Activated naive CD4-positive, alpha-beta T cell treated with anti-CD3 and anti-CD28 coated beads for 36 hours (primary cell): ENCODE measurements at places on chromosomes 4 and X. TPM values are rescaled to one million over a fixed set of nuclear protein-coding genes. Genes with fewer than 3 reads are reported as not detected.

- no peak for DNase-seq
Observed at GRCh38 chrX:124426288-124427169, 80.2 kb downstream of the SH2D1A start.

GRCh38 chr4:106318511-106318910 is 2.2 kb downstream of the AIMP1 start:
- DNase-seq: no peak

GRCh38 chr4:158613046-158613445 is 58.6 kb downstream of the C4orf46 start:
- no peak for DNase-seq

DNA sequence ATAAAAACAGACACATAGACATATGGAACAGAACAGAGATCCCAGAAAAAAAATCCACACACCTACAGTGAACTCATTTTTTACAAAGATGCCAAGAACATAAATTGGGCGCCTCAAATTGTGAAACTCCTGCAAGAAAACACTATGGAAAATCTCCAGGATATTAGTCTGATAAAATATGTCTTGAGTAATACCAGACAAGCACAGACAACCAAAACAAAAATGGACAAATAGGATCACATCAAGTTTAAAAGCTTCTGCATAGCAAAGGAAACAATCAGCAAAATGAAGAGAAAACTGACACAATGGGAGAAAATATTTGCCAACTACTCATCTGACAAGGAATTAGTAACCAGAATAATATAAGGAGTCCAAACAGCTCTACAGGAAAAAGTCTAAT is 337.3 kb upstream of the DIPK2B start:
- DNase-seq: no peak

- no peak for DNase-seq
Observed at GRCh38 chr4:182593402-182593801, 323.8 kb downstream of the DCTD start.

DNA sequence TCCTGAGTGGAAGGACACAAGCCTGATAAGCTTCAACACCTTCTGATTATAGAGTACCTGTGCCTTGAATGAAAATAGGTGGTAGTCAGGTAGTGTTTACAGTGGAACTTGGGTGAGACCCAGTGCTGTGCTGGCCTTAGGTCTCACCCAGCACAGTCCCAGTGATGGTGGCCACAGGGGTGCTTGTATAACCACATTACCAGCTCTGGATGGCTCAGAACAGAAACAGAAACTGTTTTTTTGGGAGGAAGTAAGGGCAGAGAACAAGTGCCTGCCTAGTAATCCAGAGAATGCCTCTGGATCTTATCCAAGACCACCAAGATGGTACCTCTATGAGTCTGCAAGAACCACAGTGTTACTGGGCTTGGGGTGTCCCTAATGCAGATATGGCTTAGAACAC is 171.5 kb upstream of the DIPK2B start:
- DNase-seq: no peak

- DNase-seq: no peak
Observed at GRCh38 chr4:175536852-175537453, 275.1 kb downstream of the GPM6A start.

Gene MBNL3
- total RNA-seq: 15.8 TPM

- no peak for DNase-seq
Observed at GRCh38 chr4:125323654-125324053, 8.9 kb downstream of the FAT4 start.

Gene DCX
- not detected for total RNA-seq

Gene SLC2A9
- 0.86 TPM for total RNA-seq

- DNase-seq: no peak
Observed at GRCh38 chrX:132694382-132694781, 205.5 kb upstream of the MBNL3 start.

Gene RADX
- 14.8 TPM for total RNA-seq

Gene CYBB
- 0.07 TPM for total RNA-seq

DNA sequence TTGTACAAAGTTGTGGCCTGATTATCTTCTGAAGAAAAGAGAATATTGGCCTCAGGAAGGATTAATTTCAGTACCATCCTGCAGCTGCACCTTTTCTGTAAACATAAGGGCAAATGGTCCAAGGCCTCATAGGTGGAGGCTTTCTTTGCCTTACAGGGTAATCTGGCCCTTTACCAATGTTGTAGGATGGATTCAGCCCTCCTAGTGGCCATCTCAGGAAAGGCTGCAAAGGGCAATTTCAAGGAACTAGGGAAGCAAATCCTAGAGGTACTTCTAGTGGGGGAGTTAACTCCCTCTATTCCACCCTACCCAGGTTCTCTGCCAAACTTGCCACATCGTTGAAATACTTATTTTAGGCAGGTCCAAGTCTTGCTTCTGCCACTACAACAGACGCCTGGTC is 57.6 kb downstream of the UGT2B11 start:
- no peak for DNase-seq
